Dermis blood vessel endothelial cell (primary cell): ENCODE measurements at places on chromosomes 1 and 21. TPM values are rescaled to one million over a fixed set of nuclear protein-coding genes. Genes with fewer than 3 reads are reported as not detected.
A peak's percentile ranks its signal among the peaks of the same experiment; 100 is the strongest.

The ELAPOR1 gene
- total RNA-seq, result under 0.01 and 0.37 TPM in 2 replicates

The PROX1 gene
- 45.8 and 114 TPM in 2 replicates for total RNA-seq

The PRAMEF14 gene
- total RNA-seq, result not detected in 2 replicates

The OR2C3 gene
- under 0.01 TPM in 1 of 2 replicates, not detected in the other for total RNA-seq

- no peak for DNase-seq
These were observed 412.2 kb downstream of the KIF26B start for GRCh38 chr1:245566952-245567351.

- peak; percentile 68 for DNase-seq
These were observed 7.1 kb upstream of the IER5 start for GRCh38 chr1:181081395-181081794.

GRCh38 chr21:42923553-42924432, 1.6 kb downstream of the ERVH48-1 start:
- DNase-seq, result peak; percentile 84

GRCh38 chr1:222938986-222939385, 124.1 kb downstream of the DISP1 start:
- no peak for DNase-seq

DNA sequence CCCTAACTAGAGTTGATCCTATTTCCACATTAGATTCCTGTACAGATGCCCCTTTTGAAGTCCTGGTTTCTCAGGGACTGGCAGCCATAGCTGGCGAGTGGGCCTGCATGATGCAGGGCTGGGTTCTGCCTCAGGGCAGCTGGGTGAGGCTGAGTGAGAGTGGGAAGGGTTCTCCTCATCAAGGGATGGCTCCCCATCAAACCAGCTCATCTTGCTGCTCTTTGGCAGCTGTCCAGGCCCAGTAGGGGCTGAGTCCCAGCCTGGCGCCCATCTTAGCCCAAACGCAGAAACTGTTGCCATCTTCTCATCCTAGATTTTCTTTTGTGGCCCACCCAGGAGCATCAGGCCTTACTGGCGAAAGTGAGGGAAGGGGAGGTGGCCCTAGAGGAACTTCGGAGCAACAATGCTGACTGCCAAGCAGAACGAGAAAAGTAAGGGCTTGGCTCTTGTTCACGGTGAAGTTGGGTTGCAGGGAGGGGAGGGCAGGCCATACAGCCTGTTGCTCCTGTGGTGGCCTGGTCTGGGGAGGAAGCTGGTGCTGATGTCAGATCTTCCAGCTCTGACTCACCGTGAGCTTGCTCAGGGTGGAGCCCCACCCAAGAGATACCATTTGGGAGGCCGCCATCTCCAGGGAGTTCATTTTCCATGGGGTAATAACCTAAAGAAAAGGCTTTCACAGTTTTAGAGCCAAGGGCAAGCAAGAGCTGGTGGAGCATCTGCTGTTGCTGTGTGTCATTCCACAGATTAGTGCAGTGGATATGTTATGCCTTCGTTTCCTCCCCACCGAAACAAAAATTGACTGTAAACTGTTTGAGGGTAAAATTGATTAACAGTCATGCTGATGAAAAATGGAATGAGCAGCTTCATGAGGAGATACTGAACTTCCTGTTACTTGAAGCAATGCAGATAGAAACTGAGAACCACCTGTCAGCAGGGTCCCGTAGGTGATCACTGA, 34.7 kb downstream of the TUFT1 start:
- DNase-seq, result peak; percentile 27

DNA sequence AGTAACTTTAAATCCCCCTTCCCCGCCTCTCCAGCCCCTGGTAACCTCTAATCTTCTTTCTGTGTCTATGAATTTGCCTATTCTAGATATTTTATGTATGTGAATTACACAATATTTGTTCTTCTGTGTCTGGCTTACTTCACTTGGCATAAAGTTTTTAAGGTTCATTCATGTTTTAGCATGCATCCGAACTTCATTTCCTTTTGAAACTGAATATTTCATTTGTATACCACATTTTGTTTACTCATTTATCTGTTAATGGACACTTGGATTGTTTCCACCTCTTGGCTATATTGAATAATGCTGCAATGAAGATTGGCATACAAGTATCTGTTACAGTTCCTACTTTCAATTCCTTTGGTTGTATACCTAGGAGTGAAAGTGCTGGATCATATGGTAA, 205.3 kb downstream of the TM2D1 start:
- DNase-seq, result no peak

DNA sequence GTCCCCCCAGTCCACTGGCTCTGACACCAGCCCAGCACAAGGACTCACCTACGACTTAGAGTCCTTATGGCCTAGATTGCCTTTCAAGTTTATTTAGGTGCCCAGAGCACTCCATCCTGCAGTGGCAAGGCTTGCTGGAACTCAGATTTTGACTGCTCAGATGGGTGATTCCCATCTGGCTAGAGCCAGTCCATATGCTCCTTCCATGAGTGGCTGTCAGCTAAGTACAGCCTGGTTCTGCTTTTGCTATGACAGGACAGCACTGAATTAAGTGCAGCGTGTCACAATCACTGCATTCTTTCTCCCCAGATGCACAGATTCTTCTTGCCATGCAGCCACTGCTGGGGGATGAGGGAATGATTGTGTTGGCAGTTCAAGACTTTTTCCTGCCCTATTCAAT, 43.8 kb downstream of the GPR52 start:
- no peak for DNase-seq

- DNase-seq, result no peak
These were observed 732.4 kb downstream of the MATN1 start for GRCh38 chr1:29991025-29991424.

DNA sequence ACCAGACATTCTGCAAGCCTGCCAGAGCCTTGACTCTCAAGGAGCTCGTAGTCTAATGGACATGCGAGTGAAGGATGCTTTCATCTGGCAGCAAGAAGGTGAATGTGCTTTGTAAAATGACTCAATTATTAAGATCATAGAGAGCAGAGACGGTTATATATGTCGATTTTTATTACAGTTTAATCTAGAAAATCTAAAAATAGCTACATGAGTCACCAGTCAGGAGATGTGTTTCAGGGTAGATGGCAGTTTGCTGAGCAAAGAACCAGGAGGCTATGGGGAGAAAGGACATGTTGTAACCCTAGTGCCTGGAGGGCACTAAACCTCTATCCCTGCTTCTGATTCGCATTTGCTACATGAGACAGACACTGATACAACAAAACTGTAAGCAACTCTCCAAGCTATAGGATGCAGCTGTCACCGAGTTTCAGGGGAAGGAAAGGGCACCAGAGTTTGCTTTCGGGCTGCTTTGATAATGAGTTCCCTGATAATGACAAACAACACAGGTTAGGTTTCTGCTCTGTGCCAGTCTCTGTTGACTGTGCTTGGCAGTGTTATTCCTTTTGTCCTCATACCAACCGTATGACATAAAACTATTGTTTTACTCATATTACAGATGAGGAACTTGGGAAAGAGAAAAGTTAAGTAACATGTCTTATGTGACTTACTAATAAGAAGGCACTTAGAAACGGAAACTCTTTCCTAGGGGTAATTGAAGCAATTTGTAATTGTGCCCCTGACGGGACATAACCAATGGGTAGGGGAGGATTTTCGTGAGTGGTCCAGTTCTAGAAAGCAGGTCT, 43.2 kb downstream of the C1orf198 start:
- peak; percentile 64 for DNase-seq

- DNase-seq, result no peak
These were observed 25.5 kb downstream of the MAN1C1 start for GRCh38 chr1:25641931-25642573.

DNA sequence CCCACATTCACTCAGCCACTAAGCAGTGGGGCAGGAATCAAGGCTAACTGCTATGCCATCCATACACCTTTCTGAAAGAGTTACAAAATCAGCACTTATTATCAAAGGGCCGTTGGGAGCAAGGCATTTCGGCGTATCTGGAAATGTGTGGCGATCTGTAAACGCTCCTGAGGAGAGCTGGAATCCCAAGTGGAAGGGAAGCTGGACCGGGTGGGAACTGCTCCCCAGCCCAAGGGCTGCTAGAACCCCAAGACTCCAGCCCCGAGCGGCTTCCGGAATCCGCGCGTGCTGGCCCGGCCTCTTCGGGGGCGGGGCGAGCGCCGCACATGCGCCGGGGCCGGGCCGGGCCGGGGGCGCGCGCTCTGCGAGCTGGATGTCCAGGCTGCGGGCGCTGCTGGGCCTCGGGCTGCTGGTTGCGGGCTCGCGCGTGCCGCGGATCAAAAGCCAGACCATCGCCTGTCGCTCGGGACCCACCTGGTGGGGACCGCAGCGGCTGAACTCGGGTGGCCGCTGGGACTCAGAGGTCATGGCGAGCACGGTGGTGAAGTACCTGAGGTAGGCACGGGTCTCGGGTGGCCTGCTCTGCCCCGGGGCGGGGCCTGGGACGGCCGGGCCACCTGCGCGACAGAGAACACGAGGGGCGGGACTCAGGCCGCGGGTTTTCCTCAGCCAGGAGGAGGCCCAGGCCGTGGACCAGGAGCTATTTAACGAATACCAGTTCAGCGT, at the start of gene NAXE:
Gene NAXE, plus strand, starts transcription at position 345 of the 726 bp plus-strand sequence. Its CDS starts 29 bp downstream, at position 374.
- DNase-seq, result peak; percentile 68

DNA sequence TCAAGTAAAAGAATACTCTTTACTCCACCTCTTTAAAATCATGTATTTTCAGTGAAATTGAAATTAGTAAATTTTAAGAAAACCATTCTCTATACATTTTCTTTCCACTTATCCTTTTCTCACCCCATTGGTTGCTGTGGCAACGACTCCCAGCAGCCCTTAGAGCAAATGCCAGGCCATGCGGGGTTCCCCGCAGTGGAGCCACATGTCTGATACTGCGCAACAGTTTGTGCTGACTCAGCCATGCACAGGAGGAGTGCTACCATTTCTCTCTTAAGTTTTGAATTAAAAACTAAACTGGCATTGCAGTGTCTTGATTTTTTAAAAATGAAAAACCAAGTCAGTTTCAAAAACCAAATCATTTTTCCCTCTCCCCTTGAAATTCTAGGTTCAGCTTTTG, 214.1 kb upstream of the L1TD1 start:
- no peak for DNase-seq
